ENCODE measurements at places on chromosomes 6 and 20.

DNA sequence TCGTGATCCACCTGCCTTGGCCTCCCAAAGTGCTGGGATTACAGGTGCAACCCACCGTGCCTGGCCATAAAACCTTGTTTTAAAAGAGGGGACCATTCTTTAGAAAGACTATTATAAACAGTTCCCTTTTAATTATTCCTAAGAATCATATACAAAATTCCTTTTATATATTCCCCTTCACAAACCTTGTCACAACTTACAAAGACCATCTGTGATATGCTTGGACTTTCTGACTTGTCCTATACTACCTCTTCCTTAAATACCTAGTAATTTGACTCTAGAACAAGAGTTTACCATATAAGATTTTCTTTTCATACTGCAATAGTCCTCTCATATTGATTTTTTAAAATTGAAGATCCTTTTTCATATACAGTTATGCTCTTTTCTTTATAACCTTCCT is 135.8 kb upstream of the PRSS16 start:
- DNase-seq, result no peak

- DNase-seq, result no peak
These were observed 29.0 kb upstream of the SRF start for GRCh38 chr6:43142101-43142500.

- no peak for DNase-seq
These were observed 187.5 kb upstream of the PMEPA1 start for GRCh38 chr20:57897156-57897874.

DNA sequence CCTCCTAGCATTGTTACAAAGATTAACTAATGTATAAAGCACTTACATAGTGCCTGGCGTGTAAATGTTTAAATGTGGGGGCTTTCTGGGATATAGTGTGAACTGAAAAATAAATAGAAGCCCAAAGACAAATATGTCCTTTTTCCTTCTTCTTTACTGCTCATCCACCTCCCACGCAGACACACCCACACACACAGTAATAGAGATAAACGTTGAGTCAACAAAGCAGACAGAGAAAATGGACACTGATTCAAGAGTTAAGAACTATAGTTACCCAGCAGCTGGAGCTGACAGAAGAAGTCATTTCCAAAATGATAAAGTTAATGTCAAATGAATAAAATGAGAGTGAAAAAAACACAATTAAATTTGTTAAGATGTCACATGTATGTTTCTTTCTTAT is 68.3 kb downstream of the FHL5 start:
- no peak for DNase-seq

- no peak for DNase-seq
These were observed 536 bp upstream of the MTFR2 start for GRCh38 chr6:136250686-136251008.

DNA sequence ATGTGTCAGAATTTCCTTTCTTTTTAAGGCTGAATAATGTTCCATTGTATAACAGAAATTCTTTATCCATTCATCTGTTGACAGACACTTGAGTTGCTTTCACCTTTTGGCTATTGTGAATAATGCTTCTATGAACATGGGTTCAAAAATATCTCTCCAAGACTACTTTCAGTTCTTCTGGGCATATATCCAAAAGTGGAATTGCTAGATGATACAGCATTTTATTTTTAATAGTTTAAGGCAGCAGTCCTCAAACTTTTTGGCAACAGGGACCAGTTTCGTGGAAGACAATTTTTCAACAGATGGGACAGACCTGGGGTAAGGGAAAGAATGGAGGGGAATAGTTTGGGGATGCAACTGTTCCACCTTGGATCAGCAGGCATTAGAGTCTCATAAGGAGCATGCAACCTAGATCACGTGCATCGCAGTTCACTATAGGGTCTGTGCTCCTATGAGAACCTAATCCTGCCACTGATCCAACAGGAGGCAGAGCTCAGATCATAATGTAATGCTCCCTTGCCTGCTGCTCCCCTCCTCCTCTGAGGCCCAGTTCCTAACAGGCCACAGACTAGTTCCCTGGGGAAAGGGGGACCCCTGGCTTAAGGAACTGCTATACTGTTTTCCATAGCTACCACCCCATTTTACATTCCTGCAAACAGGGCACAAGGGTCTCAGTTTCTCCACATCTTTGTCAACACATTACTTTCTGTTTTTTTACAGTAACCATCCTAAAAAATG is 239.9 kb upstream of the RNF217 start:
- DNase-seq, result no peak

Data from stimulated activated CD4-positive, alpha-beta T cell treated with anti-CD3 and anti-CD28 coated beads, Interleukin-12 subunit alpha, Interleukin-12 subunit beta, amount 100 ng/mL, for 24 hours (primary cell).